ENCODE measurements at places on chromosomes 1 and 21.

DNA sequence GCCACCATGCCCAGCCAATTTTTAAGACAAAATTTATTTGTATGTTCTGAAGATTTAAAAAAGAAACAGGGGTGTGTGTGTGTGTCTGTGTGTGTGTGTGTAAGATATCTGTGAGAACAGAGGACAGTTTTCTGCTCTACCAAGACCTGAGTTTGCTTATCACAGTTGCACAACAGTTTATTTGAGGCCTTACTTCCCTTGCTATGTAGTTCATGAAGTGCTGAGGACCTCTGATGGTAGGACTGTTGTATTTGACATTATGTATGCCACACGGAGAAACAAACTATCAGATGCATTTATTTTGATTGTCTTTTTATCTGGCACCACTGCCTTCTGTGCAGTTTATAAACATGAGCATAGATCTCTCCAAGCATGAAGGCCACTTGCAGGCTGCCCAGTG, 355.2 kb downstream of the PBX1 start:
- no peak for DNase-seq

GRCh38 chr1:54768093-54768492, 3.8 kb upstream of the PARS2 start:
- DNase-seq, result no peak

GRCh38 chr1:207876131-207876530, 34.8 kb downstream of the CD34 start:
- DNase-seq, result no peak

GRCh38 chr1:199861020-199861795, 166.3 kb upstream of the NR5A2 start:
- DNase-seq, result no peak

GRCh38 chr1:248914796-248915381, 8.9 kb downstream of the PGBD2 start:
- no peak for DNase-seq

GRCh38 chr1:162193221-162193620, 123.7 kb downstream of the NOS1AP start:
- DNase-seq, result no peak

DNA sequence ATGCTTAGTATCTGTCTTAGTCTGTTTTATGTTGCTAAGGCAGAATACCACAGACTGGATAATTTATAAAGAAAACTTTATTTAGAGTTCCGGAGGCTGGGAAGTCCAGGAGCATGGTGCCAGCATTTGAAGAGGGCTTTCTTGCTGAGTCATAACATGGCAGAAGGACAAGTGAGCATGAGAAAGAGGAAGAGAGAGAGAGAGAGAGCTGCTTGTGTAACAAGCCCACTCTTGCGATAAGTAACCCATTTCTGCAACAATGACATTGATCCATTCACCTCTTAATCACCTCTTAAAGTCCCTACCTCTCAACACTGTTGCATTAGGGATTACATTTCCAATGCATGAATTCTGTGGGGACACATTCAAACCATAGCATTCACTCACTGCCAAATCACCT, 11.7 kb upstream of the MYOCOS start:
- no peak for DNase-seq

DNA sequence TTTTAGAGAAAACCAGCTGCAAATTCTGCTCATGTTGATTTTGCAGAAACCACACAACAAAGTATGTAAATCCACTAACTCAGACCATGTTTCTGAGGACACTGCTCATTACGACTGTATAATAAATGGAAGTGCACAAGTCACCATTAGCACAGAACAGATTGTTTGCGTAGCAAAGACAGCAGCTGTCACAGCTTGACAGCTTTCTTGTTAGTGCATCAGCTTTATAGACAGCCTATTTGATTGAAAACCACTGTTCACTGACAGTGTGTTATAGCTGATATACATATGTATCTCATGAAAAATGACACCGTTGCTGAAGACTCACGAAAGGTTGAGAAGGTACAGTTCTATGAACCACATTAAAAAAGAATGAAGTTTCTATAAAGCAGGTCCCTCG, 560.2 kb upstream of the ZRANB2 start:
- no peak for DNase-seq

GRCh38 chr1:235052067-235053008, 76.3 kb downstream of the TOMM20 start:
- DNase-seq, result no peak

- DNase-seq, result no peak
These were observed 70.2 kb upstream of the MORC3 start for GRCh38 chr21:36249576-36250422.

DNA sequence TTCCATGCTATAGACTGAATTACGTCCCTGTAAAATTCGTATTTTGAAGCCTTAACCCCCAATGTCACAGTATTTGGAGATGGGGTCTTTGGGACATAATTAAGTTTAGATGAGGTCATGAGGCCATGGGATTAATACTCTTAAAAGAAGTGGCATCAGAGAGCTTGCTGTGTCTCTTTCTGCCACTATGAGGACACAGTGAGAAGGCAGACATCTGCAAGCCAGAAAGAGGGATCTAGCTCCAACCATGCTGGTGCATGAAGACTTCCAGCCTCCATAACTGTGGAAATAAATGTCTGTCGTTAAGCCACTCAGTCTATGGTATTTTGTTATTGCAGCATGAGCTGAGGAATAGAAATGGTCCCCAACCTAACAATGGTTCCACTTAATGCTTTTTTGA, 99.0 kb downstream of the LTN1 start:
- DNase-seq, result no peak

DNA sequence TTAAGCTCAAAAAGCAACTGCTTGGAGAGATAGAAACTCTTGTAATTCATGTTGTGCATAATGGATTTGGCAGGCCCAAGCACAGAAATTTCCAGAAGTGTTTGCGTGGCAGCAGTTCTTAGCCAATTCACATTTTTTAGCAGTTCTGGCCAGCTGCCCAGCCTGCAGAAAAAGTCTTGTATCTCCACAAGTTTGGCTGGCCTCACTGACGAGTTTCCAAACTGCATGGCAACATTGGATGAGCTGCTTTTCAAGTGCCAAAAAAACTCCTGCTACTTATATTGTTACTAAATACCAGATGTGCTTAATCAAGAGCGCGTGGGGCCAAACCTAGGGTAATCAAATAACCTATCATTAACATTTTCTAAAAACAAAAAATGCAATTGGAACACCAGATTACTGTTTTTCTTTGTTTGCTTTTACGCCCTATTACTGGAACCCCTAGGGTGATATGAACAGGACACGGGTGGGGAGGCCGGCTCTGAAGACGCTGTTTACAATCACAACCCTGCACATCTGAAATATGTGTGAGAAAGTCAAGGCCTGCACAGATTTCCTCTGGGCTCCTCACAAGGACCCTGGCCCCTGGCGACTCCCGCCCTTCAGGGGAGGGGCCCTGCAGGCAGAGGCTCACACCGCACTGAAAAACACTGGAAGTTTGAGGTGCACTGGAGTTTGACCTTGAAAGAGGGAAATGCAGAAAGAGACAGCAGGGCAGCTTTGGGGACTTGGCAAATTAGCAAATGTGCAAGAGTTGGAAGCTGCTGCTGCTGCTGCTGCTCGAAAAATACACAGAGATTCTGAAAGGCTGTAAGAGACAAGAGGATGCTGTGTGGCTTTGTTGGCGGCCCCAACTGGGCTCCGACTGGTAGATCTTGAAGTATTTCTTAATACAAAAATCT, 55.2 kb upstream of the TARBP1 start:
- peak; percentile 61 for DNase-seq

DNA sequence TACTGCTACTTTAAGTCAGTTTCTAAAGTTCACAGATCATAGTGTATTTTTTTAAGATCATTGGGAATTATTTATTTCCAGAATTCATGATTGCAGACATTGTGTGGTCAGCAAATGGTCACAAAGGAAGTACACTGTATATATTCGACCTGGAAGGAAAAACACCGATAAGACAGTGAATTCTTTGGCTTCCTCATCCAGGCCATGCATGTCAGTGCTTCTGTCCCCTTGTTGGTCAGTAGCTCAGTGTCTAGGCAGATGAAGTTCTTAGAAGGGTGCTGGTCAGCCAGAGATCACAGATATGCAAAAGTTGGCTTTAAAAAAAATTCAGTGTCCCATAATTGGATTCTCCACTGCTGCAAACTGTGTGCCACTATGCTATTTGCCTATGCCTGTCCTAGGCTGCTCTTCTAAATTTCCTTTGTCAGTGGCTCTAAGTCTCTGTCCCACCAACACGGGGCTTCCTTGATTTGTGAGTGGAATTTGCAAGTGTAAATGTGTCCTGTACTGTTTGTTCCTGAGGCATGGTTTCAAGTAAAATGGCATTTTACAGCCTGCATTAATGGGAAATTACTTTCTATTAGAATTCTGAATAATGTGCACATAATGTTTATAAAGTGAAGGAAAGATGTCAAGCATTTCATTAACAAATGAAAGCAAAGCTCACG, 12.0 kb upstream of the VAMP4 start:
- DNase-seq, result no peak

- DNase-seq, result no peak
These were observed 72.2 kb upstream of the GJB5 start for GRCh38 chr1:34682452-34683223.

DNA sequence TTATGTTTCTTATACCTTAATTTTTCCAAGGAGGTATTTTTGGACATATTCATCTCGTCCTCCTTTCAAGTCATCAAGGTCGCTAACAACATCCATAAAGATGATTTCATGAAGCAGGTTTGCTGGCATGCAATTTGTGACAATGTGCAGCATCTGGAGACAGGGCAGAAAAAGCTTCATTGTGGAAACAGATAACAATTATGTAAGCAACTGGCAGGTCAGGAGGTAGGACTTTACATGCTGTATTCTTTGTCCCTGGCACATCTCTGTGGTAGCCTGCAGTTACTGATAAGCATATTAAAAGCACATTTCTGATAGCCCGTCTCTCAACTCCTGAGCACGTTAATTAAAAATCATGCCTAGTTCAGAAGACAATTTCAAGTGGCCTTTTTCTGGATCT, 156.8 kb downstream of the LEPR start:
- DNase-seq, result no peak

- DNase-seq, result peak; percentile 82
These were observed at the start of gene ACOT11 for GRCh38 chr1:54547601-54548388. ACOT11 (plus strand) TSS chr1:54548228; CDS start chr1:54548310, 82 bp downstream.

DNA sequence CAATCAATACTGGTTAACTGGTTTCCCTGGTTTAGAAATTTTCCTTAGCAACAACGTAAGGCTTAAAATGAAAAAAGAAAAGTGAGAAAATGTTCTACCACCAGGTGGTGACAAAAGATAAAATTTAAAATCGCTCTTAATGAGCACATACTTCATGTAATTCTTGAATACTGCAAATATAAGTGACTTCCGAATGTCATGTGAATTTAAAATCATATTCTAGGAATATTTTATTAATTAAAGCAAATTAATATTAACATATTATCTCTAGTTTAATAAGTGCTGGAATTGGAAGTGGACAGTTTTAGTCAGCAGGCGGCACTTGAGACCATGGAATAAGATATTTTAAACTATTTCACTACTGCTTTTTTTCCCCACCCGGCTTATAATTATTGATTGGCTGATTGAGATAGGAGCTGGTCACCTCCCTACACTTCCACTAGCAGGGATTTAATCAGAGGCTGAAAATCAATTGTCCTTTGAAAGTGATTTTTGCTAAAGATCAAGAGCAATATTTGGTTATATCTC, 5.0 kb upstream of the ADAMTS1 start:
- no peak for DNase-seq

DNA sequence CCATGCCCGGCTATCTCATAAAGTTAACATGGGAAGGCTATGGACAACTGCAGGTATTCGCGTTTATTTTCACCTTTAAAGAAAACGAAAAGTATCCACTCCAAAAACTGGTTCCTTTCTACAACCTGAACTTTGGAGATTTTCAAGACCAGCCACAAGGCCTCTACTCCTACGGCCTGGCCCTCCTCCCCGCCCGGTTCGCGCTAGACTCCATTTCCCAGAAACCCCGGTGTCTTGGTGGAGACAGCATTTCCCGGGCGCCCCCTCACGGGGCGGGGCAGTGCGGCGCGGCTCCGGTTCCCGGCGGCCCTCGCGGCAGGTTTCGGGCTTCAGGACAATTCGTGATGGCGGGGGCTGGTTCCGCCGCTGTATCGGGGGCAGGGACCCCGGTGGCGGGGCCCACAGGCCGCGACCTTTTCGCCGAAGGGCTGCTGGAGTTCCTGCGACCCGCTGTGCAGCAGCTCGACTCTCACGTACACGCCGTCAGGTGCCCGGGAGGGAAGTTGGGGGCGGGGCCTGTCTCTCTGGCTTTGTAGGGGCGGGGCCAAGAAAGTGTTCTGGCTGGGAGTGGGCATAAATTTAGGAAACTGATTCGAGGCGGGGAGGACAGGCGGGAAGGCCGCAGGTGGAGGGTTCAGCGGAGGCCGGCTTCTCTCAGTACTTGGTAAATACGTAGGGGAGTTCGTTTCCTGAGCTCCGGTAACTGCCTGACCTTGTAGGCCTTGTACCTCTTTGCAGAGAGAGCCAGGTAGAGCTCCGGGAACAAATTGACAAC, at the start of gene SNAPIN:
Gene SNAPIN (plus strand): TSS at position 304 of the 775 bp plus-strand sequence. CDS start 41 bp downstream, at position 345.
- DNase-seq, result peak; percentile 91

GRCh38 chr1:51453010-51453409, 66.1 kb downstream of the EPS15 start:
- DNase-seq, result no peak

DNA sequence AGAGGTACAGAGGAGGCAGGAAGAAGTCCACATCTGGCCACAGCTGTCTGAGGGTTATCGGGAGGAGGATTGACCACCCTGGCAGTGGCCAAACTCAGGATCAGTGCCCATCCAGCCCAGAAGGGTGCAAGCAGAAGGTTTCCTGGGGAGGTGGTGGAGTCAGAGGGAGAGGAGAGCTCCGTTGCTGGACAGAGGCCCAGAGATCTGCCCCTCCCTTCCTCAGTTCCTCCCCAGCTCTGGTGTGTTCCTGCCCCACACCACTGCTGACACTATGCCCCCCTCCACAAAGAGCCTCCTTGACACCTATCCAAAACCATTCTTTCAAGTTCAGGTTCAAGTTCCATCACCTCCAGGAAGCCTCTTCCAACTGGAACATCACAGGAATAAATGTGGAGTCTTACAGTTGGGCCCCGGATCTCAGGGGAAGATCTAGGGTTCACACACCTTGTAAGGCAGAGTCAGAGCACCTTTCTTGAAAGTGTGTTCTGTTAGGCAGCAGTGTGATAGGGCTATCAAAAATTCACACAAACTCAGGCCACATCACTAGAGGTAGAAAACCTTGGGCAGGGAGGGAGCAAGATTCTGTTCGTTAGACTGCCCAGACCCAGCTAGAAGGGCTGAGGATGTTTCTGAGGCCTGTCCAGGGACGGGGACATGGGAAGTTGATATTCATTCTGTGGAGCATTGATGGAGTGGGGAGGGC, 7.4 kb downstream of the LDLRAD1 start:
- no peak for DNase-seq

- DNase-seq, result no peak
These were observed 332.2 kb downstream of the CHRM3 start for GRCh38 chr1:239718571-239718970.

GRCh38 chr1:64572222-64572900, 102.4 kb downstream of the CACHD1 start:
- no peak for DNase-seq

GRCh38 chr1:211731456-211732292, 56.3 kb upstream of the NEK2 start:
- DNase-seq, result no peak

DNA sequence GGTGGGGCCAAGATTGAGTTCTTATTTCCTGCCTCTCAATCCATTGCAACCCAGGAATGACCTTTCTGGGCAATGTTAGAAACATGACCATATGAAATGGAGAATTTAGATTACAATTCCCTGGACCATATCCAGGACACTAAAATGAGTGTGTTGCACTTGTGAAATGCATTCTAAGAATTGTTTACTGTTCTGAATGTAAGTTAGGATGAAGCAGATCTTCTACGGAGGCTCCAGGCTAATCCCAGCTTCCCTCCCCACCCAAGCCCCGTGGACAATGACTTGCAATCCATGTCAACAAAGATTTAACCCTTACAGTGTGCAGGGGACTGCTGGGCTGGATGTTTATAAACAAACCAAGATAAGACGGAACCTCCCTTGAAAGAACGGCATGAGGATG, 31.7 kb upstream of the HAO2 start:
- DNase-seq, result no peak

Data from nucleus accumbens (tissue), 56 donors.